ENCODE measurements at places on chromosomes 6 and 20. TPM values are rescaled to one million over a fixed set of nuclear protein-coding genes. Genes with fewer than 3 reads are reported as not detected.

MLN gene
- not detected for total RNA-seq

TCF21 gene
- total RNA-seq = not detected

NHLRC1 gene
- total RNA-seq = not detected

RPS6KA2 gene
- total RNA-seq = 7.2 TPM

MTFR2 gene
- total RNA-seq = 7.2 TPM

CLVS2 gene
- not detected for total RNA-seq

ARMH2 gene
- not detected for total RNA-seq

- DNase-seq = no peak
These were observed 758.9 kb upstream of the MMS22L start for GRCh38 chr6:98041921-98042320.

DNA sequence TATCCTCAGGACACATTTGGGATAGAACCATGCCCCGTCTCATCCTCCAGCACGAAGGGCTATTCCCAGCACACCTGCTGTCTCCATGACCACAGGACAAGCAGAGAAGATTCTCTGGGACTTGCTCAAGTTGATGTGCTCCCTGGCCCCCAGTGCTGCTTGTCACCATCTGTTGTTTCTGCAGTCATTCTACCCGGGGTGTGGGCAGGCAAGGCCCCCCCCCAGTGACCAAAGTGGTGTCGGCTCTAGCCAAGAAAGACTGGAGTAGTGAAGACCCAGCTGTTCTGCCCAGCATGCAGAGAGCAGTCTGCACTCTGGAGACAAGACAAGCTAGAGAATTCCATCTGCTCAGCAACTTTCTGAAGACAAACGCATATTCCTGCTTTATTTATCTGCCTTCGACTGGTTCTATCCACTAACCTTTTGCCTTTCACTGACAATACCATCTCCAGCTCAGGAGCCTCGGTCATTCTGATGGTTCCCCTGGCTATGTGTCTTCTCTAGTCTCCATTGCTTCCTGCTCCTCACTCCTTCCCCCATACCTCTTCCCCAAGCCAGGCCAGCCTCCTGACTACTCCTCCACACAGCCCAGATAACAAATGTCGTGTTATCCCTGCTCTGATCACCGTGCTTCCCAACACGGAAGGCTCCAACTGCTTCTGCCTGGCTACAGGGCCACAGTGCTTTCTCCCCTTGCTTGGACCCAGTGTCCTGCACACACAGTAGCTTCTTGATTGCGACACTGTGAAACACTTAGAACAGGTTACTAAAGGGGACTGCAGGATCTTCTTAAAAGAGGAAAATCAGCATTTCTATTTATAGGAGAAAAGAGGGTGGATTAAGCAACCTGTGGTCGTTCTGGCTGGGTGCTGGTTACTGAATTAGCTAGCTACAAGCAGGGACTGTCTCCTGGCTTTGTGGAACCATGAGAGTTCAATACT is 86.7 kb upstream of the EMILIN3 start:
- DNase-seq = no peak

DNA sequence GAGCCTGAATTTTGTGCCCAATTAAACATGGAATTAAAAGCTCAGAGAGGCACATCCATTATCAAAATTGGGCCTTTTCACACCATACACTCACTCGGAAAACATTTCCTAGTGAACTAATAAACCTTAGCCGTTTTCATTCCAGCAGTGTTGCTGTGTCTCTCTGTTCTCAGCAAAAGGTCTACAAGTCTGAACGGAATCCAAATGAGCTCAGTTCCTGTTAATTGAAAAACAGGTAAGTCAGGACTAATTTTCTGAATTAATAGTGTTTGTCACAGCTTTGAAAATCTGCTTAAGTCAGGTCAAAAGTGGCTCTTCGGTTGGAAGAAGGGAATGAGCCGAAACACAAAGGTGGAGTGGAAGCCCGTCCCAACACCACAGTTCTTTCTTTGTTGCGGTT is 163.3 kb upstream of the RALGAPA2 start:
- no peak for DNase-seq

GRCh38 chr6:151409260-151409659 is 17.9 kb upstream of the ZBTB2 start:
- DNase-seq = no peak

- DNase-seq = no peak
These were observed 499.1 kb downstream of the CD83 start for GRCh38 chr6:14616656-14617055.

GRCh38 chr6:158826819-158827501 is 7.8 kb upstream of the EZR start:
- DNase-seq = no peak

DNA sequence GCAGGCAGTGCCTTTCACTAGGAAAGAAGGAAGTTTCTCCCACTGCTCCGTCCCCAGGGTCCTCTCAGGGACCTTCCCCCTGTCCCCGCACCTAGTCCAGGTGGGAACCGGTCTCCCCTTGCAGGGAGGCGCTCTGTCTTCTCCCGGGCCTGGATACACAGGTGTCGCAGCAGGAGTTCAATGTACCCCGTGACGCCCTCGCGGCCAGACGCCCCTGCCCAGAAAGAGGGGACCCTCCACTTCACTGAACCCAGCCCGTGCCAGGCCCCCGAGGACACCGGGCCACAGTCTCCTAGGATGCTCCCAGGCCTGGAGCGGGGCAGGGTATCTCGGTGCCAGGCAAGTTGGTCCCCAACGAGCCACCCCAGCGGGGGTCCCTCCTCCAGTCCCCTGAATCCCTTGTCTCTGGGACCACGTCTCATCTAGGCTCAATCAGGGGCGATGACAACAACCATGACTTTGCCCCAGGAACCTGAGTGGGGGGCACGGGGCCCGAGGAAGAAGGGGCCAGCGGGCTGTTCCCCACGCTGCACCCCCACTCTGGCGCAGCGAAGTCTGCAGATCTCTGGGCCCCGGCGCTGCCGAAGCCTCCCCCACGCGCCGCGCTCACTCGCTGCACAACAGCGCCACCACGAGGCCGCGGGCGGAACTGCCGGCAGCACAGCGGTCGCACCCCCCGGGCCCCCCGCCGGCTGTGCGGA is 103.0 kb downstream of the EDN3 start:
- DNase-seq = peak; percentile 78

- peak; percentile 54 for DNase-seq
These were observed 33.0 kb upstream of the SPDEF start for GRCh38 chr6:34589140-34589539.
